ENCODE measurements at places on chromosomes 16 and 17.
A peak's percentile ranks its signal among the peaks of the same experiment; 100 is the strongest.

DNA sequence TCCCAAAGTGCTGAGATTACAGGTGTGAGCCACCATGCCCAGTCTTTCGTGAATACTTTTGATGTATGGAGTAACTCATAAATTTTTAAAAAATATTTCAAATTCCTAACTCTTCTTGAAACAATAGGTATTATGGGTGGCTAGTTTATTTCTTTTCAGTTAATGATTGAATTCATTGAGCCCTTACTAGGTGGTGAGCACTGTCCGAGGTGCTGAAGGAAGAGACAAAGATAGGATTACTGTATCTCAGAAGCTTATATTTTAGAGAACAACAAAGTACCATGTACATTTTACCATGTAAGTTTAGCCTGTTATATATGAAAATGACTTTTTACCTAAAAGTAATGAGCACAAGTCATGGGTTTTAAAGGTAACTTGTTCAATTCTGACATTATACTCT lies 418.3 kb downstream of the NPIPA7 start:
- DNase-seq: no peak

DNA sequence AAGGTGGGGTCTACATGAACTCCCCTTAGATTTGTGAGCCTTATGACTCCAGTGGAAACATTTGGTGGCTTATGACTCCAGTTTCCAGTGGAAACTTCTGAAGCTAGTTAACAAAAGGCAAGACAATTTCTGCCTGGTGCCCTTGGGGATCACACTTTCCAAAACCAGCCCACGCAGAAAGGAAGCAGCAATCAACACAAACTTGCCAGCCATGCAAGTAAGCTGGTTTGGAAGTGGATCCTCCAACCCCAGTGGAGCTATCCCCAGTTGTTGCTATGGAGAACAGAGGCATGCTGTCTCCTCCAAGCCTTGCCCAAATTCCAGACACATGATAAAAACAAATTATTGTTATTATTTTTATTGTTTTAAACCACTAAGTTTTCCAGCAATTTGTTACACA lies 130.9 kb downstream of the CDH11 start:
- no peak for DNase-seq

GRCh38 chr17:7204828-7205461 lies 14.7 kb downstream of the DLG4 start:
- peak; percentile 76 for DNase-seq

- DNase-seq: no peak
These were observed 624.3 kb downstream of the MAF start for GRCh38 chr16:78976212-78976611.

GRCh38 chr16:64919929-64920607 lies 201.8 kb downstream of the CDH11 start:
- DNase-seq: no peak

DNA sequence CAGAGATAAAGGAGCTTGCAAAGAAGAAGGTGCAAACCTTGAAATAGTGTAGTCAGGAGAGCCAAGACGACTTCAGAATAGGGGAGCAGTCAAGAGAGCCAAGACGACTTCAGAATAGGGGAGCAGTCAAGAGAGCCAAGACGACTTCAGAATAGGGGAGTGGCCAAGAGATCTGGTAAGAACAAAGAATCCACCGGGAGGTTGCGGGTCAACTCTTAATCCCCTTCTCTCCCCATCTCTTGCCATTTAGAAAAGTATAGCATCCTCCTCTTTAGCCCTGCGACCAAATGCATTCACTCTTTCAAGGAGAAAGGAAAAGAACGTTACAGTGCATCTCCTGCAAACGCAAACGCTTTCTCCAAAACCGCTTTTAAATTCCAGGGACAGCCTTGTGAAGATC lies 713 bp downstream of the KNOP1 start:
- no peak for DNase-seq

DNA sequence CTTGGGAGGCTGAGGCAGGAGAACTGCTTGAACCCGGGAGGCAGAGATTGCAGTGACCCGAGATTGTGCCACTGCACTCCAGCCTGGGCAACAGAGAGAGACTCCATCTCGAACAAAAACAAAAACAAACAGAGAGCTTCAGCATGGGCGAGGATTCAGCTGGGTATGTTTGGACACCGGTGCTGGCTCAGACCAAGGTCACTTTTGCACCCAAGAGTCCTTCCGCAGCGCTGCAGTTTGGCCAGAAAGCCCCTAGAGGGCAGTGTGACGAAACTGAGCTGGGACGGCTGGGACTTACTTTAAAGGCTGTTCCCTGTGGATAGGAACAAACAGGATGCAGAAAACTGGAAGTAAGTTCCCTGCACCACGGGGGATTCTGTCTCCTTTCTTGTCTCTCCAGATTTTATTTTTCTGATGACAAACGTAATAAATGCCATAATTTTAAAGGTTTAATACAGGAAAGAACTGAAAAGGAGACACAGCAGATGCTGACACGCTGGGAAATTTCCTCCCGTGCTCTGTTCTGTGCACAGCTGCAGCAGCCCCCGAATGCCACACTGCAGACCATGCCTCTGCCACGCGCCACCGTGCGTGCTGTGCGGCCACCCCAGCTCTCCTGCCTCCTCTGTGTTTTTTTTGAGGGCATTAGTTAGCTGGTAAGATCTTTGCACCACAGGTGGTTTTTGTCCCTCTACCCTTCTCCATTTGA lies 25.2 kb upstream of the USP36 start:
- DNase-seq: peak; percentile 24

- no peak for DNase-seq
These were observed 20.5 kb downstream of the TMEM94 start for GRCh38 chr17:75476752-75477489.

DNA sequence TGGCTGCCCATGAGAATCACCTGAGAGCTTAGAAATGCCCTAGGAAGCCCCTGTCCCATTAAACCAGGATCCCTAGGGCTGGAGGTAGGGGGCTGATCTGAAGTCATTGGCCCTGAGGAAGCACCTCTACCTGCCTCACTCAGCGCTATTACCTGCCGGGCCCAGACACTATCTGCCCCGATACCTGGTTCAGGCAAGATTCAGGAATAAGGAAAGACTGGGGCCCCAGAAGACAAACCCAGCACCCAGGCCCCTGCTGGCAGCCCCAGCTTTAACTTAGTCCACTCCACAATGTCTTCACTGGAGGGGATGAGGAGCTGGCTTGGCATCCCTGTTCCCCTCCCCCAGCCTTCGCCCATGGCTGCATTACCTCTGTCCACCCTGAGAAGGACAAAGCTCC lies 126.3 kb downstream of the GAS7 start:
- no peak for DNase-seq

DNA sequence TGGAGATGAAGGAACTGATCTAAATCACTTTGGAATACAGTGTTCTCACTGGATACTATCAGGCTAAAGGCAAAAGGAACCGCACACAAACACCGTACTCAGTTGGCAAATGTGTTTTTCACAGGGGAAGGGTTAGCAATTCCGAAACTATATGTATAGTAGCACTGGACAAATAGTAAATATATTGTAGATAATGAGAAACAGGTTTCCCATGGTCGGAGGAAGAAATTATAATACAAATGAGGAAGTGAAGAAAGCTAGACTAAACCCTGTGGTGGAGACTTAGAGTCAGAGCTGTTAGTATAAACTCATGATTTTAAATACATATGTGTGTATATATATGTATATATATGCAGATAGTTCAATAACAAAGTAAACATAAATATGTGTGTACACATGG lies 414.1 kb upstream of the SALL1 start:
- no peak for DNase-seq

DNA sequence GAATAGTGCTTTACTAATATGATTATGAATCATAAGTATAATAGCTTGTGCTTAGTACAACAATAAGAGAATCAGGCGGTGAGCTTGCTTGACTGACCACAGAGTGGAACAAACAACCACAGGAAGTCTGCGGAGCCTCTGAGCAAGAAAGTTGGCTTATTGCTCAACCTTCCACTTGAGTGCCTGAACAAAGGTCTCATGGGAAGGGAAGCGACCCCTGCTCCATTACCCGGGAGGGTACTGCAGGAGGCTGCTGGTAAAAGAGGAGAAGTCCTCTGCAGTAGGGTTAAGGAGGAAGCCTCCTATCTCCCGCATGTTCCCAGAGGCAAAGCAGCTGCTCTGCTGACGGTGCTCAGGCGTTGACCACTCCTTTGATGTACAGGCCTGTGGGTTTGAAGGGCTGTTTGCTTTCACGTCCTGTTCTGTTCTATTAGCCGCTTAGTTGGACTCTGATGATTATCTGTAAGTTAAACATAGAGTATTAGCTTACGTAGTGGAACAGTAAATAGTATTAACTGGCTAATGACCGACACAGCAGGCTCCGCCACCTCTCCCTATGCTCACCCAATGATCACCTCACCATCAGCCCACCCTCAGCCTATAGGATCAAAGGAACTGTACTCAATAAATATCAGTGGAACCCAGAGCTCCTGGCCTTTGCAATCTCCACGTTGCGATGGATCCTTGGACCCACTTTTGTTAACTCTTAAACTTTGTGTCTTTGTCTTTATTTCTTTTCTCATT lies 17.5 kb downstream of the ALOX15B start:
- DNase-seq: no peak

DNA sequence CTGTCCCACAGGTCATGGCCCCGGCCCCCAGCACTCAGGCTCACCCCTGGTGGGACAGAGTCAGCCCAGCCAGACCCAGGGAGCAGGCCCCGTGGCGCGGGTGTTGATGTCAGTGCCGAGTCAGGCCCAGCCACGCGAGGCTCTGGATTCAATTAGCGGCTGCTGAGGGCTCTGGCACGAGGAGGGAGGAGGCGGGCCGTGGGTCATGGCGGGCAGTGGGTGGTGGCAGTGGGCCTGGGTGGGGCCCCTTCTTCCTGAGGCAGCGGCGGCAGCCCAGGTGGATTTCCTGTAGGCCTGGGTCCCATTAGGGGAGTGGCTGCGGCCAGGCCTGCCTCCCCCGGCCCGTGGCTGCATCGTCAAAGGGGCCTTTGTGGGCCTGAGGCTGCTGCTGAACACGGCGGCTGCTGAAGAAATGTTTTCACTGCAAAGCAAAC lies 12.9 kb downstream of the VASN start:
- DNase-seq: no peak

DNA sequence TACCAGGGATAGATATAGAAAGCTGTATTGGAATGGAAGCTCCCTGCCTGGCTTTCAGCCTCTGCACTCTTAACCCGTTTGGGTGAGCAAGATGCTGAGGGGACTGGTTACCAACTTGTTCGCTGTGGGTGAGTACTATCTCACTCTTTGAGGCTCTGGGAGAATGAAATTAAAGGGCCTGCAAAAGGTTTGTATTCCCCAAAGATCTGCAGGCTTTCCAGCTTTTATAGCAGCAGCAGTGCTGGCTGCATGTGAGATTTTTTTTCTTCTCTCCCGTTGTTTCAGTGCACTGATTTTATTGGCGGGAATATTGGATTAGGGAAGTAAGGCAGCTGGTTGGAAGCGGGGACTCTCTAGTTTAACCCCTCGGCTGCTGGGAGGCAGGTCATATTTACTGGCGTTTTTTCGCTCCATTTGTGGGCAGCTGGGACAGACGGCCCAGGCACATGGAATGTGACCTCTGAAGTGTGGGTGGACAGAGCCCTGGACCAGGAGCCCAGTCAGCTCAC lies 30.9 kb downstream of the C17orf75 start:
- DNase-seq: no peak

DNA sequence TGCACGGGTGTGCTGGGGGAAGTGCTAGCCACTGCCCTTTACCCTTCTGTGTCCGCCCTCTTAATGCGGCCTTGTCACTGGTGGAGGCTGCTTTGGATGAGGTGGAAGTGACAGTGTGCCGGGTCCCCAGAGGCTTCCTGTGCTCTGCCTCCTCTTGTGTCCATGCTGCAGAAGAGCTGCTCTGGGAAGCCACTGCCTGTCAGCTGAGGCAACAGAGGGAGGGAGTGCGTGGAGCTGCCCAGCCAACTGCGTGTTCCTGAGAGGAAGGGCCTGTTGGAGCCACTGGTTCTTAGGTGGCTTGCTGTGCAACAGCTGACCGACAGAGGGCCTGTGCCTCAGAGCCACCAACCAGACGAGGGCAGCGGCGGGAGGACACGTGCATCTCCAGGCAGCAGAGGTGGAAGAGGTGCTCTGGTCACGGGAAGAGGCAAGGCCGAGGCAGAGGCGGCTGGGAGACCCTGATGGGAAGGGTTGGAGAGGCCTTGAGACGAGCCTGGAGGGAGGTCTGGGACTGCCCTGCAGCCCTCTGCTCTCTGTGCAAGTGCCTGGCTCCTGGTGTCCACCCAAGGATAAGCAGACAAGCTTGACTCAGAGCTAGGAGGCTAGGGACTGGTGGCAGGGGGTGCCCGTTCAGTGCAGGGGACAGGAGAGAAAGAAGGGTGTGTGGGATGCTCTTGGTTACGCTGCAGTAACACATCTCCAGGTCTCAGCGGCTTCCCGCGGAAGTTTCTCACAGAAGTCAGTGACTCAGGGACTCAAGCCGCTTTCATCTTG lies 25.4 kb downstream of the B9D1 start:
- DNase-seq: no peak

DNA sequence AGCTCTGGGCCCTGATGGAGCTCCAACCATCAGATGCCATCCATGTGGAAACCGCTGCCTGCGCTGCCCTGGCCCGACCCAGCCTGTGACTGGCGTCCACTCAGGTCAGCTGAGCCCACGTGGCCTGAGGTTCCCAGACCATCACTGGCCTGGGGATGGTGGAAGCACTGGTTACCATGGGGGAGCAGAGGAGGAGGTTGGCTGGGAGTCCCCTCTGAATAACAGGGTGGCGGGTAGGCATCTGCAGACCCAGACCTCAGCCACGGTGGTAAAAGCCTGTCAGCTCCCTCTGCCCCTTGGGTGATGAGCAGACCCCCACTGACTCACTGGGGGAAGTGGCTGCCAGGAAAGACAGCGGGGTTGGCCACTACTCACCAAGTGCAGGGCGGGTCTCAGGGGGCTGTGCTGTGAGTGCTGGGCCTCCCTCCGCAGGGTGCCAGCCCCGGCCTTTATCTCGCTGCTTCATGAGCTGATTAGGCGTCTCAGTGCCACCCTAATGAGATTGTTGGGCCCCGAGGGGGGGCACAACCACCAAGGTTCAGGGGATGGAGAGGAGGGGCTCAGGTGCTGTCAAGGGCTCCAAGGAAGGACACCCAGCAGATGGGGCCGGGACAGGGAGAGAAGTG lies at the start of gene PDE6G:
Gene PDE6G, minus strand, starts transcription at position 425 of the 626 bp plus-strand sequence. CDS start 3,237 bp downstream, outside the sequence.
- DNase-seq: no peak

- DNase-seq: no peak
These were observed 6.9 kb upstream of the C16orf78 start for GRCh38 chr16:49366669-49367068.

DNA sequence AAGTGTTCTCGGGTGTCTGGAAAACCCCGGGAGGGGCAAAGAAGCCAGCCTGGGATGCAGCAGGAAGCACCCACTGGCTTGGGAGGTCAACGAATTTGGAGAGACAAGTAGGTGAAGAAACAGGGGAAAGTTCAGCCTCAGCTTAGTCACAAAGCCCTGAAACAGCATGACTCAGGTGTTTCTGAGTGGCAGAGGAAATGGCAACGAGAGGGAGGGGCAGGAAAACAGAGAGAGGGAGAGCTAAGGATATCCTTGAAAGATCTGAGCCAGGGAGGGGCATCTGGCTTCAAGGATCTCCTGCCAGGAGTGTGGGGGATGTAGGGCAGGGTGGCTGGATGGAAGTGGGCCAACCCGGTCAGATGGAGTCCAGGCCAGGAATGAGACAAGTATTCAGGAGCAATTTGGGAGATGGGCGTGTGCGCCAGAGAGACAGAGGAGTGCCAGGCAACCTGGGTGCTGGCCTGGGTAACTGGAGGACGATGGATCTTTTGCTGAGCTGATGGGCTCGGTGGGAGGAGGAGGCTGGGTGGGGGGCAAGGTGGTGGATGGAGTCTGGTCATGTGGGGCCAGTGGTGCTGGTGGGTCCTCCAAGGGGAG lies 27.2 kb downstream of the ABCC3 start:
- DNase-seq: no peak

All from amygdala (tissue), 56 donors.